ENCODE measurements at places on chromosomes 12 and 14.
A peak's percentile ranks its signal among the peaks of the same experiment; 100 is the strongest.

- no peak for DNase-seq
Measured at GRCh38 chr12:64004641-64005040, 160.1 kb downstream of the SRGAP1 start.

GRCh38 chr12:64633940-64634337, 23.6 kb downstream of the RASSF3 start:
- DNase-seq = no peak

- no peak for DNase-seq
Measured at GRCh38 chr12:102847131-102847530, 69.9 kb downstream of the PAH start.

GRCh38 chr12:4483885-4484823, 38.5 kb upstream of the FGF6 start:
- no peak for DNase-seq

GRCh38 chr12:119676022-119676421, 8.1 kb downstream of the PRKAB1 start:
- DNase-seq = no peak

DNA sequence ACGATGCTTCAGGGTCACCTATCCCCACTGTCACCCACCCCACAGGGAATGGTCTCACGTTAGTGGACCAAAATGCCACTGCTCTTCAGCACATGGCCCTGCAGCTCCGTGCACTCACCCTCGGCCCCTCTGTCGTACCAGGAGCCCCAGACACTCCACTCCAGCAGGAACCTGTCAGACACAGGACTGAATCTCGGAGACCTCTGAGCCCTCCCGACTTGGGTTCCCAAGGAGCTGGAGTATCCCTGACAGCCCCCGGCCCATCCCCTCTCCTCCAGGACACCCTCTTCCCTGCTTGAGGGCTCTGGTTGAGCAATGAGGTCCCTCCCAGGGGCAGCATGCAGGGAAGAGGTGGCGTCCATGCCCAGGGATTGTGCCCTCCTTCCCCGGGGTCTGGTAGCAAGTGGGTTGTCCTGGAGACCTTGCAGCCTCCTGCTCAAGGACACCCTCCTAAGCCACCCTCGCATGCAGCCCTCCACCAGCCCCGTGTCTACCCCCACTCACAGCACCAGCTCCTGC, 20.4 kb upstream of the LRTM2 start:
- no peak for DNase-seq

DNA sequence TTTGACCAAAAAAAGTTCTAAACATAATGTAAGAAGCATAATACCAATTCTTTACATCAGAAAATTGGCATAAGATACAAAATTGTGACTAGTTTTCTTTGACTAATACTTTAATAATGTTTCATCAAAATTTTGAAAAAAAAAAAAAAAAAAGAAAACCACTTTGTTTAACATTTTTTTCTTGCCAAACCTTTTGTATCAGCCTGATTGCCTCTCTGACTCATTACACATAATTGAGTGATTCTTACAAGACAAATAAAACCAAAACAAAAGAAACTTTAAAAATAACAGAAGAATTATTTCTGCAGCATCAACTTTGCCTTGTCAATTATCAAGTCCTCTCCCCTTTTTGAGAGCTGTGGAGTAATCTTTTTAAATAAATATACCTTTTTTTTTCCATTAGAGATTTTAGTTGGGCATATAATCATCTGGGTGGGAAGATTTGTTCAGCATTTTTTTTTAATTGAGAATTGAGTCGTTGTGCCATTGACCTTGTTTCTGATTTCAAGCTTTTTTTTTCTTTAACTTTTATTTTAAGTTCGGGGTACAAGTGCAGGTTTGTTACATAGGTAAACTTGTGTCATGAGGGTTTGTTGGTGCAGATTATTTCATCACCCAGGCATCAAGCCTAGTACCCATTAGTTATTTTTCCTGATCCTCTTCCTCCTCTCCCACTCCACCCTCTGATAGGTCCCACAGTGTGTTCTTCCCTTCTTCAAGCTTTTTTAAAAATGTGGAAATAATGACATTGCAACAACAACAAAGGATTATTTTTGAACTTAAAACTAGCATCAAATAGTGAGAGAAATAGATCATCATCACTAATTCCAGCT, 45.8 kb upstream of the HMGA2 start:
- DNase-seq = no peak

DNA sequence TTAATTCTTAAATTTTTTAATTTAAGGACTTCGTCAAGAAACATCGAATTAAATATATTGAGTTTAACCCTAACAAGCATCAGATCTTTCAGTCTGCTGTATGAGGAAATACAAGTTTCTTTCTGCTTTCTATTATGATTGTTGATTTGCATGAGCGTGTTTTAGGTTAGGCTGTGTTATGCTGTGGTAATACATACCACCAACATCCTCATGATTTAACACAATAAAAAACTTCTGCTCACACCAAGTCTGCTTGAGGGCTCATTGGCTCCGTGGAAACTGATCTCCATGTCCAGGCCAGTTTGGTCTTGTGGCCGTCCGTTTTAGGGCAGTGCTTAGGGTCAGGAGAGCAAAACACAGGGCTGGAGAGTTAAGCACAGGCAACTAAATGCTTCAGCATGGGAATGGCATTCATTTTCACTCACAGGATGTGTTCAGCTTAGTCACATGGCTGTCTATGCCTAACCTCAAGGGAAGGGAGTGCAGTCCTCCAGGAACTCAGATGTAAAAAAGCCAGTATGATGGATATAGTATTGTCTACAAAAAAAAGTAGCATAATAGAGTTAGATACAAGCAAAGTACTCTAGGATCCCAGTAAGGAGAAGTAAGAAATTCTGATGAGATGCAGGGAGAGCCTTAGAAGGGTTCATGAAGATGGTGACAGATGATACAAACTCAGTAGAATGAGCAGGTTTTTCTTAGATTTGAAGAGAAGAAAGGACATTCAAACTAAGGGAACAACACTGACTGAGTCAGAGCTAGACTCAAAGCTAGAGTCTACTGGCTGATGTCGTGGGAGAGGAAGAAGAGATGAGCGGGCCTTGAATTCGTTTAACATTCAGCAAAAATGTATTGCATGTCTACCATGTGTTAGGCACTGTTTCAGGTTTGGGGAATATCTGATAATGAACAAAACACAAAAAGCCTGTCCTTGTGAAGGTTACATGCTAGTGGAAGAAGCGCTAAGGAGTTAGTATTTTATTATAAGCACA, 16.3 kb downstream of the MARK3 start:
- DNase-seq = peak; percentile 51

- peak; percentile 63 for DNase-seq
Measured at GRCh38 chr14:104138098-104138717, at the start of gene KIF26A. TSS of gene KIF26A (plus strand) at chr14:104138587. CDS start at chr14:104138723, 136 bp downstream.

DNA sequence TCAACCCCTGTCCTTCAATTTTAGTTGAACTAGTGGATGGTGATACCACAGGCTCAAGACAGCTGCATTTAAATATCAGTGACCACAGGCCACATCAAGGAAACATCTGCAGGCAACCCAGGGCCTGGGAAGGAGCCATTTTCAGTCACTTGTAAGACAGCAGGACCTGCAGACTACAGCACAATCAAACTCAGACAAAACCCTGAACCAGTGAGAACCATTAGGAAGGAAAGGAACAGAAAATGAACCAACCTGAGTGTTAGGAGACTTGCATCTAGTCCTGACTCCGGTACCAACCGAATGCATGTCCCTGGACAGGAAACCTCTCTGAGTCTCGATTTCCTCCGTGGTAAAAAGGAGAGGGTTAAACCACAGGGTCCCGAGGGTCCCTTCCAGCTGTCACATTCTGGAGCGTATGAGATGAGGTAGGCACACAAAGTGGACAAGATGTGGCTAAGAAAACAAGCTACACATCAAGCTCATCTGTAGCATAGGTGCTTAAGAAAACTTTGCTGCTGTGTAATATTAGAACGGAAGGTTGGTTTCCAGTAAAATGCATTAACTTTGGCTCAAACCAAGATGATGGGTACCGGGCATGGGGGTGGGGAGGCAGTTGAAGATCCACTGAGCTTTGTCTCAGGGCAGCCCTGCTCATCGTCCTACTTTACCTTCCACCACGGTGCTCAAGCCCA, 1.6 kb upstream of the CDKN1B start:
- DNase-seq = peak; percentile 47
